Fibroblast of mammary gland (primary cell): ENCODE measurements at places on chromosomes 4 and X.

DNA sequence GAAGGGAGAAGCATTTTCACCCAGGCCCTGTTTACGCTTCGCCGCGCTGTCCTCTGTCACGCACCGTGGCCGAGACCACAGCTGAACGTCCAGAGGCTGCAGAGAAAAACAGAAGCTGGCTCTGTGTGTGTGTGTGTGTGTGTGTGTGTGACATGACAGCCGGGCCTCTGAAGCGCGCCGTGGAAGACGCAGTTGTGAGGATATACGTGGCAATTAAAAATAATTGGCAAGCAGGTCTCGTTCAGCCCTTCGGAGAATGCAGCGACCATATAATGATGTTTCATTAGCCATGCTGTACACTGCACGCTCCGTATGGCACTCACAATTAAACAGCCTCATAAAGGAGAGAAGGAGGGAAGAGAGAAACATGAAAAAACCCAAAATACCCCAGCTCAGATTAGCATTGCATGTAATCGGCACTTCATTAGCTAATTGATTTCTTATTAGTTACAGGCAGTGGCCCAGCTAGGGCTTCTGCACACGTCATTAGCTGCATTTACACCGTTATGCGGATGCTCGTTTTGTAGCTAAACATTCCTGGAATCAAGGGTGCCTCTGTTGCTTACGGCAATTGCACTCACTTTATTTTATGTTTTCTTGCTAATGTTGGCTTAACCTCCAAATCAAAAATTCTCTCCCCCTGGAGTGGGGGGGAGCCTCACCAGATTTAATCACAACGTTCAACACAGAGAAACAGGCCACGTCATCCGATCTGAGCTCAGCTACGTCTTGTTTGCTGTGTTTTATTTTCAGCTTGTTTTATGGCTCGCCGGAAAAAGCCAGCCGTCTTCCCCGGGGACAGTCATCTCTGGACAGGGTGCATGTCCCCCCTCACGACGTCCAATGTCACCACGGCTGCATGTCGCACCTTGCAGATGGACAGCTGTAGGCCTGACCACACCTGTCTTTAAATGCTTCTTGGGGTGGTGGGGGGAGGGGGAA lies 74.6 kb upstream of the SHOX start:
- no peak for DNase-seq

DNA sequence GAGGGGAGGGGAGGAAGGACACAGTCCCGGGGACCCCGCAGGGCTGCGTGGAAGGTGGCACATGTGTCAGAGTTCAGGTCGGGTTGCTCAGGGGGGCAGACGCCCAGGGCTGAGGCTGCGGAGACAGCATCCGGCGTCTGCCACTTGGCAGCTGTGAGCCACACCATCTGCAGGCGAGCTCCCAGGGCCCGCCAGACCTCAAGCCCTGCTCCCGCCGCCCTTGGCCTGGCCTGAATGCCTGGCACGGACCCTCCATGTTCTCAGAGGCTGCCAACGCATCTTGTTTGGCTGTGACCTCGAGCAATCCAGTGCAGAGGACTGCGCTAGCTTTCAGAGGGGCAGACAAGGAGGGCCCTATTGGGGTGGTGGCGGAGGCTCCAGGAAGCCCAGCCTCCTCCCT lies 5.1 kb downstream of the BGN start:
- no peak for DNase-seq

GRCh38 chr4:32142075-32142474 lies 1421.9 kb downstream of the PCDH7 start:
- DNase-seq: no peak

DNA sequence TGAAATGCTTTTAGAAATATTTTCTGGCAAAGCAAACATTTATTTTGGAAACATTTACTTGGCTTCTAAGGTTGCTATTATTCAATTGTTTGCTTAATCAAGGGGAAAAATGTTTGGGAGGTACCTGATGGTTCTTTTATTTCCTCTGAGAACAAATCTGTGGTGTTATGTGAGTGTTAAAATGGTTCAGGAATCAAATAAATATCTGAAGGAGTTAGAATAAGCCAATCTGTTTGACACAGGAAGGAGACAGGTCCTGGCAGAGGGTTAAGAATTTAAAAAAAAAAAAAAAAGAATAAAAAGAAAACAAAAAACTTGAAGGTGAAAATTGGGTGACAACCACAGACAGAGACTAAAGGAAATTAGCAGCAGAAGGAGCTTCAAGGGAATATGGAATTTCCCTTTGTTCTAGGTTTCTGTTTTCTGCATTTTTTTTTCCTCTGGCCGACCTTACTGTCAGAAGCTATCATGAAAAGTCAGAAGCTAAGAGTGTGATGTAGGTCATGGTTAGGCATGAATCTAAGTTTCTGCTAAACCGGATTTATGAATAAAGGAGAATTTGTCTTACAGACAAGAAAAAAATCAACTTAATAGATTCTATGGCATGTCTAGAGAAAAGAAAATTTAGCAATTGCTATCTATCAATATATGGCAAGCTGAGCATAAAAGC lies 78.6 kb upstream of the PNPLA4 start:
- DNase-seq: no peak

- peak; percentile 70 for DNase-seq
Observed at GRCh38 chr4:138910914-138911336, 104.7 kb upstream of the NOCT start.
